CD4-positive, alpha-beta T cell treated with Interleukin-15 for 1 hour (primary cell): ENCODE measurements at places on chromosomes 12 and 14.

- DNase-seq = no peak
Observed at GRCh38 chr12:123071099-123071800, 79.6 kb downstream of the PITPNM2 start.

DNA sequence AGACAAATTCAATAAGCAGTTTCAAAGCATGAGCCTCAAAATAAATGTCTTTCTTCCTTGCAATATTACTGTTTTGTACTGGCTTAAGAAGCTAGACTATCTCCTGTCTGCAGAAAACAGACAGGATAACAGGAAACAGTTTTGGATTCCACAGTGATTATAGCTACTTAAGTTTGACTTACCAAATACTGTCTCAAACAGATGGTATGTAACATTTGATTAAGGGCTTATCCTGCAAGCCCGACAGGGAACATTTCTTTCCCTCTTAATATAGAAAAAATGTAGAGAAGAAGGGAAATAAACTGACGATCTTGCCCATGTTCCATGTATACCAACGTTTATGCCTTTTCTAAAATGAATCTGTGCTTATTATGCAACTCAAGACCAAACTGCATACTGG is 179.9 kb upstream of the EEA1 start:
- DNase-seq = no peak

GRCh38 chr12:81295251-81295650 is 217.4 kb downstream of the ACSS3 start:
- DNase-seq = no peak

- no peak for DNase-seq
Observed at GRCh38 chr12:24554612-24555295, 394.1 kb downstream of the BCAT1 start.

GRCh38 chr12:40727774-40728483 is 35.7 kb downstream of the CNTN1 start:
- DNase-seq = no peak

GRCh38 chr14:51129130-51129529 is 34.2 kb upstream of the TRIM9 start:
- DNase-seq = no peak
